ENCODE measurements at places on chromosomes 12 and 14.

DNA sequence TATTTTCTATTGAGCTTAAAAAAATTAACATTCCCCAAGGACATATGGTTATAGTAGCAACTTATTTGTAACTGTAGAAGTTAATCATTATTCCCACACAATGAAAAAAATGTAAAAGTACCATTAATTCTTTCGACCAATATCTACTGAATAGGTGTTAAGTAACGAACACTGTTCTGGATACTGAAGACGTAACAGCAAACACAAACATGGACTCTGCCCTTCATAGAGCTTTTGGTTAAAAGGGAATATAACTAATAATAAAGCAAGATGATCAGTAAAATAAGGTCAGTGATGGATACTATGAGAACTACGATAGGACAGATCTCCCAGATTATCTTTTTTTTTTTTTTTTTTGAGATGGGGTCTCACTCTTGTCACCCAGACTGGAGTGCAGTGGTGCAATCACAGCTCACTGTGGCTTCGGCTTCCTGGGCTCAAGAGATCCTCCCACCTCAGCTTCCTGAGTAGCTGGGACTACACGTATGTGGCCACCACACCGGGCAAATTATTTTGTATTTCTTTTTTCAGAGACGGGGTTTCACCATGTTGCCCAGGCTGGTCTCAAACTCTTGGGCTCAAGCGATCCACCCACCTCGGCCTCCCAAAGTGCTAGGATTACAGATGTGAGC is 93.9 kb downstream of the PAWR start:
- no peak for DNase-seq

- DNase-seq = peak; percentile 9
Observed at GRCh38 chr14:36207500-36207899, 31.0 kb upstream of the PTCSC3 start.

GRCh38 chr12:130966443-130967030 is 12.8 kb downstream of the ADGRD1 start:
- DNase-seq = no peak

DNA sequence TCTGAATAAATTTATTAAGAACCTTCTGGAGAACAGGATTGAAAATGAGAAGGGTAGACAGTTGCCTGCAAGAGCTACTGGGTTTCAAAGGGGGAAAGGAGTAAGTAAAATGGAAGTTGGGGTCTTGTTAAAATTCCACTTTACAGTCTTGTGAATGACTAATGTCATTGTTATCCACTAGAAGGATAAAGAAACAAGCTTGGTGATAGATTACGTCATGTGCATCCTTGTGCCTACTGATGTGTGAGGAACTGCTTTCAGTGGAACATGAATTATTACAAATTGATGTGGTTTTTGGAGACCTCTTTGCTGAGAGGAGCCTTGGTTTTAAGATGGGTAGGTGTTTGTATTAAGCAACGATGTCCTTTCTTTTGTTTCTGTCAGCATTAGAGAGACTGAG is 272.5 kb upstream of the PRICKLE1 start:
- DNase-seq = no peak

DNA sequence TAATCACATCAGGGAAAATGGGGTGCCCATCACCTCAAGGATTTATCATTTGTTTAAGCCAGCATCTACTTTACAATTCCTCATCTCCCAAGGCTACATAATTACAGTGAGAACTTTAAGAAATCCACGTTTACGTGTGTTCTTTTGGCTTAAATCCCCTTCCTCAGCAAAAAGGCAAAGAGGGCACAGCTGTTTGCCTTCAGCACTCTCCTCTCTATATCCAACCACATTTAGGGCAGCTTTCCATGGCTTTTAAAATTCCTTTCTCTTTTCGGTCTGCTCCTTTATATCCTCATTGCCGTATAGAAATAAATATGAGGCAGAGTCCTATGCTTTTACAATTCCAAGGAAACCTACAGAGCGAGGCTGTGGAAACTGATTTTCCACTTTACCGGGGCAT is 175.9 kb downstream of the EMP1 start:
- no peak for DNase-seq

- no peak for DNase-seq
Observed at GRCh38 chr12:20527417-20528163, 159.3 kb downstream of the PDE3A start.

- DNase-seq = no peak
Observed at GRCh38 chr12:89259821-89260220, 92.5 kb downstream of the DUSP6 start.

GRCh38 chr14:91466192-91466591 is 43.9 kb downstream of the PPP4R3A start:
- DNase-seq = no peak

DNA sequence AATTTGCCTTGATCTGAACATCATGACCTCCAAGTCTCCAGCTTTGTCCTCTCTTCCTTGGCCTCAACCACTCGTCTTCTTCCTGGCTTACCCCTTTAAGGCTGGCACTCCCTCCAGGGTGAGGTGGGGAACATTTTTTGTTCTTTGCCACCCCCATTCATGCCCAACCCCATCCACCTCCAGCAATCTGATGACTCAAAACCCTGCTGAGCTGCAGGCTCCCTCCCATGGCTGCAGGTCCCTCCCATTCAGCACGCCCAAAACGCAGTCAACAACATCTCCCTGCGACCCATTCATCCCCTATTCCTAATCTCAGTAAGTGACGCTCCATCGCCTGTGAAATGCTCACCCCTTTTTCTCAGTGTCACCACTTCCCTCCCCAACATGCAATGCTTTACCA is 138.8 kb upstream of the PRMT8 start:
- no peak for DNase-seq

- DNase-seq = no peak
Observed at GRCh38 chr12:113609692-113610469, 138.2 kb upstream of the LHX5 start.

DNA sequence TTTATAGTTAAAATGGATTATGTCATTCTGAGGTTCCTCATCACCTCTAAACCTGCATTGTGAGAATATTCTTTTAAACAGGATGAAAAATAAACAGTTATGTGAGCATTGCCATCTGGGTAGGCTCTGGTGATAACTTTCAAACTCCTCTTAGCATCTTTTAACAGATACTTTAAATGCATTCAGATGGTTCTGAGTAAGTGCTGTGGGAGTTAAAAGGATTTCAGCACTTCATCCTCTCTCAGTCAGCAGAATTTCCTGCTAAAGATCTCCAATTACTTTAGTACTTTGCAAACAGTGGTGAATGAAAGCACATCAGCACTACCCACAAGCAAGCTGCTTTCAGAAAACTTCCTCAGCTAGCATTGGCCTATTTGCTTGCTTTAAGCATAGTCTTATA is 59.3 kb upstream of the TMTC1 start:
- DNase-seq = no peak

DNA sequence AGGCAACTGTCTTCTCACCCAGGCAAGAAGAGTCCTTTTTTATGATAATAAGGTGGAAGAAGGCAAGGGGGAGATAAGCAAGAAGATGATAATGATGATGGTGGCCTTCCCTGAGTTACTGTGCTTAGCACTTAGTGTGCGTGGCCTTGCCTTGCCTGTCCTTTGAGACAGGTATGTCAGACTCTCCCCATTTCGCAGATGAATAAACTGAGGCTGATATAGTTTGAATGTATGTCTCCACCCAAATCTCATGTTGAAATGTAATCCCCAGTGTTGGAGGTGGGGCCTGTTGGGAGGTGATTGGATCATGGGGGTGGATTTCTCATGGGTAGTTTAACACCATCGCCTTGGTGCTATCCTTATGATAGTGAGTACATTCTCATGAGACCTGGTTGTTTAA is 8.6 kb upstream of the OAS3 start:
- no peak for DNase-seq

DNA sequence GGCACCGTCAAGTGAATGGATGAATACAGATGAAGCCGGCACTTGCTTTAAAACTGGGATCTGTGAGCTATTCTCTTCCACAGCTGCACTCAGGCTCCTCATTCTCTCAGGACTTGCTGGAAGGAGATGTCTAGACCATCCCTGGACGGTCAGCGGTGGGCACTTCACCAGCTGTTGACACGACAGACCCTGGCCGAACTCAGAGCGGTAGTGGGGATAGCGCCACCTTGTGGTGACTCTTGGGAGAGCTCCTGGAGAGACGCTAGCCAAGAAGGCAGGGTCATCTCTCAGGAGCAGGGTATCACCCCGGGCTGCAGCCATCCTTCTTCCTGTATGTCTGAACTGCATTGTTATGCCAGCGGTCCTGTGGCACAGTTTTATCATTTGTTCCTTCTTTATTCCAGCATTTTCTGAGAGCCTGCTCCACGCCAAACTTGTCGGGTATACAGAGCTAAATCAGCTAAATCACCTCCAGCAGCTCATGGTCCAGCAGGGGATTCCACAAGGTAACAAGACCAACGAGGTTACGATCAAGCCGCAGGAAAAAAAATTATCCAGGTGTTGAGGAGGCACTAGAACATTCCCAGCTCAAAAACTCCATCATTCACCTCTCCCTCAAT is 10.0 kb downstream of the WNT1 start:
- no peak for DNase-seq

DNA sequence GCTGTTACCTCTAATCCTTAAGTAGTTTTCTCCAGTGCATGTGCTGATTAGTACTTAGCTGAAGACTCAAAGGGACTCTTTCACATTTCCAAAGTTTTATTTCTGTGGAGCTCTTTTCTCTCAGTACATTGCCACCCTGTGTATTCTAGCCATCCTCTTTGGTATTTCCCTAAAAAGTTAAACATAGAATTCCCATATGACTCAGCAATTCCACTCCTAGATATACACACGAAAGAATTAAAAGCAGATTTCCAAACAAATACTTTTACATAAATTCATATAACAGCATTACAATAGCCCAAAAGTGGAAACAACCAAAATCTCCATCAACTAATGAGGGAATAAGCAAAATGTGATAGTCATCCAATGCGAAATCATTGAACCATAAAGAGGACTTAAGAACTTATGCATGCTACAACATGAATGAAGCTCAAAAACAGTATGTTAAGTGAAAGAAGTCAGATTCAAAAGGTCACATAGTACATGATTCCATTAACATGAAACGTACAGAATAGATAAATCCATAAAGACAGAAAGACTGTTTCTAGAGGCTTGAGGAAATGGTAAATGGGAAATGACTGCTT is 9.0 kb upstream of the NOVA1 start:
- no peak for DNase-seq

DNA sequence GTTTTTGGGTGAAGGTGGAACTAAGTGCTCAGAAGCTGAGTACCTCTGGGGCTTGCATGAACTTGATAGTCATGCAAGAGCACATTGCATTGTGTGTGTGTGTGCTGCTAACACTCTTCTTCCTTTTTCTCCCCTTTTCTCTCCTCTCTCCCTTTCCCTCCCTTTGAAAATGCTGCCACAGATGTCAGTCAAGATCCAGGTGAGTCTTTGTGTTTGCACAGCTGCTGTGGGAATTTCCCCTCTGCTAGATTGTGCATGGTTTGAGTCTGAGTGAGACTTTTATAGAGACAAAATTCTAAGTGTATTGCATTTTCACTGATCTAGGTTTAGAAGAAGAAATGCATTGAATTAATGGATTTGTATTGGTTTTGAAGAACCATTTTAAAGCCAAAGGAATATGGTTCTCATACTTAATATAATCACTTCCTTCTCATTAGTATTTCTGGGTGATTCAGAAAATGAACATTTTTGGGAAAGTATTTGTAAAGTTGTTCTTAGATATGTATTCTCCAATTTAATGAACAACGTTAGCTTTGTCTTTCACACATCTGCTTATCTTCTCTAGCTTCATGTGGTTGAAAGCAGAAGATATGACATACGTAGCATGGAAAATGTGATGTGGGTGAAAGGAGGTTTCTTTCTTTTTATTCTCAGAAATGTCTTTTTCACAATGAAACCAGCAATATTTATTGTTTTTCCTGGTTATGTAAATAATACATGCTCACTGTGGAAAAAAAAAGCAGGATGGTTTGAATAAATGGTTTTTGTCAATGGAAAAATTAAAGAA is 108.5 kb downstream of the NRXN3 start:
- DNase-seq = no peak

DNA sequence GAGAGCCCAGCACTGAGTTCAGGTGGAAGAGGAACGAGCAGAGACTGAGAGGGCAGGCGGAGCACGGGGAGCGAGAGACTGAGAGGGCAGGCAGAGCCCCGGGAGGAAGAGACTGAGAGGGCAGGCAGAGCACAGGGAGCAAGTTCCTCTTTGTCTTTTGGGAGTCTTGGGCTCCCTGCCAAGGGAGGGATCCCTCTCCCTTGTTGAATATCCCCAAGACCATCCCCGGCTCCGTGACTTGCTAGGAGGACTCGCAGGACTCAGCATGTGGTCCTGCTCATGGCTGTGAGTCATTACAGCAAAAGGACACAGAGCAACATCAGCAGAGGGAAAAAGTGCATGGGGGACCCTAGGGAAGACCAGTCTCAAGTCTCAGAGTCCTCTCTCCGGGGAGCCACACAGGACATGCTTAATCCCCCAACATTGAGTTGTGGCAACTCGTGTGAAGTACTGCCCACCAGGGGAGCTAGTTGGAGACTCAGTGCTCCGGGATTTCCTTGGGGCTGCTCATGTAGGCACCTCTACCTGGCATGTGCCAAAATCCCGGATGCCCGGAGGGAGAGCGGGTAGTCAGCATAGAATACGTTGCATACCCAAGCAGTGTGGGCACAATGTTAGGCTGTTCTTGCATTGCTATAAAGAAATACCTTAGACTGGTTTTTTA is 81.0 kb downstream of the CCDC92 start:
- no peak for DNase-seq

- no peak for DNase-seq
Observed at GRCh38 chr12:54394281-54394719, 9.8 kb upstream of the ZNF385A start.

DNA sequence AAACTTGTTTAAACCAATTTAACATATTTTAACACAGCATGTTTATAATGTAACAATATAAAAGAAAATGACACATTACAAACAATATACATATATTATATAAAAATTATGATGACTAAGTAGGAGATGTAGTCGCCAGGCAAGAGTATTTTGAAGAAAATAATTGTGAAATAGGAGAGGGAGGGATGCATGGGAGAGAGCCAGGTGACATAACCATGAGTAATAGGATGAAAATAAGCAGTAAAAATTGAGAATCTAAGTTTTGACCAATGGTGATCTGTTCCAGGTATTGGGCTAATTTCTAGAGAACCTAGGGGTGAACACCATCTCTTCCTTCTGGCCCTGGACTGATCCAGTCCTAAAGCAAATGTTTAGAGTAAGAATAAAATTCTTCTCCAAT is 315.2 kb upstream of the G2E3 start:
- no peak for DNase-seq

GRCh38 chr14:100067481-100067880 is 2.3 kb downstream of the EVL start:
- DNase-seq = no peak

- DNase-seq = no peak
Observed at GRCh38 chr12:92058664-92059063, 87.0 kb downstream of the BTG1 start.

DNA sequence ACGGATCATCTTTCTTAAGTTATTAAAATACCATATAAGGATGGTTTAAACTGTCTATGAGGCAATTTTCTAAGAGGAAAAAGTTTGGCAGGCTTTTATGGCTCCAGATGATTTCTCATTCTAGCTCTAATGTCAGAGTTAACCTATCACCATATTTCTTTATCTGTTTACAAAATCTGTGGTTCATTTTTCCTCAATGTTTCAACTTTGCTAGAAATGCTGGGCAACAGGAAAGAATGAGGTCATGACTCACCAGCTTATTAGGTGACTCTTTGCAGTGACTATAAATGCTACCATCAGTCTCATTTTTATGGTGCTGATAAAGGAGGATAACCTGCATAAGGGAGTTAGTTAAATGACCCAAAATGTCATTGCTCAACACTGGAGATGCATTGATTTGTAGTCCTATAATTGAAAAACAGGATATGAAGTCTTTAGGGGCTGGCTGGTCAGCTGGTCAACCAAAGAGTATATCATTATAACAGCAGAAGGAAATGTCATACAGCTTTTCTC is 45.3 kb upstream of the RAP1B start:
- DNase-seq = no peak

Data from NCI-H526 (cell line).